Activated CD4-positive, alpha-beta T cell treated with anti-CD3 and anti-CD28 coated beads, Interleukin-2, amount 10 ng/mL, durations not matched to agents 24 days and 14 days (primary cell): ENCODE measurements at places on chromosomes 11 and 22. TPM values are rescaled to one million over a fixed set of nuclear protein-coding genes. Genes with fewer than 3 reads are reported as not detected.

The SOX6 gene
- not detected in 2 replicates for total RNA-seq

- no peaks in the 10 kb centered on the region for H3K36me3 ChIP-seq
- H3K27me3 ChIP-seq = no peaks in the 10 kb centered on the region
- H3K4me1 ChIP-seq = no peaks in the 10 kb centered on the region
- H3K4me3 ChIP-seq = no peak overlapping the region
- H3K27ac ChIP-seq = no peak overlapping the region
- DNase-seq = no peak
Measured at GRCh38 chr11:130208241-130209127, 48.9 kb downstream of the ST14 start.

The MEI1 gene
- 14.2 and 15.7 TPM in 2 replicates for total RNA-seq

DNA sequence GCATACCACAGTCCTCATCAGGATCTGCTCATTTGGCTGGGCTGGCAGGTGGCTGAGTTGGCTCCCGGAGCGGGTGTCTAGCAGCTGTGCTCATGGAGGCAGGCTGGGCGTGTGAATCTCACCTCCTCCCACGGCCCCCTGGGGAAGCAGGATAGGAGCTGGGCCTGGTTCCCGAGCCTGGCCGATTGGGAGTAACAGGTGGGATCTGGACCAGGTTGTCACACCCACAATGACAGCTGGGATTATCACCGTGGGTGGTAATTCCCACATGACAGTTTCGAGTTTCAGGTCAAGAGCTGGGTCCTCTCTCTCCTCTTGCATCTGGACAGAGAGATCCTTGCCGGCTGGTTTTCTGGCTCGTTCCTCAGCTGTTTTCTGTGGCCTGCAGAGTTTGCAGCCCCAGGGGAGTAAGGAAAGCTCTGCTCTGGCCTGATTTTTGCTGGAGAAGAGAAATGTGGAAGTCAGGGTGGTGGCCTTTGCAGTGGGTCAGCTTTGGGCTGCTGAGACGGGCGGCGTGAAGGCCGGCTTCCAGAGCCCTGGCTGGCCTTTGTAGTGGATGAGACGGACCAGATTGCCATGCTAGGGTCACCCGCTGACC, 57.0 kb downstream of the BCR start:
- DNase-seq = no peak
- no peaks in the 10 kb centered on the region for H3K27me3 ChIP-seq
- peaks cover 48% of the 10 kb centered on the region for H3K4me1 ChIP-seq

The SESN3 gene
- 63.4 and 64.2 TPM in 2 replicates for total RNA-seq

GRCh38 chr11:134350381-134350780, 18.6 kb downstream of the GLB1L2 start:
- peaks cover 4% of the 10 kb centered on the region for H3K27me3 ChIP-seq
- no peak for DNase-seq
- H3K36me3 ChIP-seq = peaks cover 5% of the 10 kb centered on the region

The OLFML1 gene
- not detected in 2 replicates for total RNA-seq
